Stimulated activated CD8-positive, alpha-beta memory T cell treated with anti-CD3 and anti-CD28 coated beads, Interleukin-4, amount 100 ng/mL, for 1 hour (primary cell): ENCODE measurements at places on chromosomes 6 and 20.

- no peak for DNase-seq
These were observed 42.7 kb downstream of the MAFB start for GRCh38 chr20:40646361-40646760.

GRCh38 chr6:85620308-85620707 is 22.4 kb downstream of the SYNCRIP start:
- no peak for DNase-seq

- no peak for DNase-seq
These were observed 28.0 kb upstream of the TNFAIP3 start for GRCh38 chr6:137839076-137839475.

DNA sequence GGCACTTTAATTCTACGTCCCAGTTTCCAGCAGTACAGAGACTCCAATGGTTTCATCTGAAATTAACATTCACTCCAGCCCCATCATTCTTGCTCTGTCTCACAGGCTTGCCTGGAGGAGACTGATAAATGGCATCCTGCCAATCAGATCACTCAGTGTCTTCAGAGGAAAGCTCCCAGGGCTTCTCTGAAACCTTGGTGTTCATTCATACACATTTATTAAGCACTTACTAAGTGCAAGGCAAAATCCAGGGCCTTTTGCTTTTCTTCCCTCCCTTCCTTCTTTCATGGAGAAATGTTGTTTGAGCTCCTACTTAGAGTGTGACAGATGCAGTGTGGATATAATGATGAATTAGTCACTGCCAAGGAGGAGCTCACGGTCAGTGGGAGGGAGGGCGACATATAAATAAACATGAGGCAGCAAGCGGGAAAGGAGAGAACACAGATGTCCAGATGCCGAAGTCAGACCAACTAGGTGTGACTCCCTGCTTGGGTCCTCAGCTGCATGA is 106.7 kb upstream of the DTNBP1 start:
- no peak for DNase-seq

- no peak for DNase-seq
These were observed 14.7 kb downstream of the CHRNA4 start for GRCh38 chr20:63346131-63347080.

- DNase-seq, result no peak
These were observed 158.3 kb downstream of the FRK start for GRCh38 chr6:115902436-115902835.

- DNase-seq, result no peak
These were observed 53.6 kb downstream of the JPH2 start for GRCh38 chr20:44133424-44133823.

DNA sequence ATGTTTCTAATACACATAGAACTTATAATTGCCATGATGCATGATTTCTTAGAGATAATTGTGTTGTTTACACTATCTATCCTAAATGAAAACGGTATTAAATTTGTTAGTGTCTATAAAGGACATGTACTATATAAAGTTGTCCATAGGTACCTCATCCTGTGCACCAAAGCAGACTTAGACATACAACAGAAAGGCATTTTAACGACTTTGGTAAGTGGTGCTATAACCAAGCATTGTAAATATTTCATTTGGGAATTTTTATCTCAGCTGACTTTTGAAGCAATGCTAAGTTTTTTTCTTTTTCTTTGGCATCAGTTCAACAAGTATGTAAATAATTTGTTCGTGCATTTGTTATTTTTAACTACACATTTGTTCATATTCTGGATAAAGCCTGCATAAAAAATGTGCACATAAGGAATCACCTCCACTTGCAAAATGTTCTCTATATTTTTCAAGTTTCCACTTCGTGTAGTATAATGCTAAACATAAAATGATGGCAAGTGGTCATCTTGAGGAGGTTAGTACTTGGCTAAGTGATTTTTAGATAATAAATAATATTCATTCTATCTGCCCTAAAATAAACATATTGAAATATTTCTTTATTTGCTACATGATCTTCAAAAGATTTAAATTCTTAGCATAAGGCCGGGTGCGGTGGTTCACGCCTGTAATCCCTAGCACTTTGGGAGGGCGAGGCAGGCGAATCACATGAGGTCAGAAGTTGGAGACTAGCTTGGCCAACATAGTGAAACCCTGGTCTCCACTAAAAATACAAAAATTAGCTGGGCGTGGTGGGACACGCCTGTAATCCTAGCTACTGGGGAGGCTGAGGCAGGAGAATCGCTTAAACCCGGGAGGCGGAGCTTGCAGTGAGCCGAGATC is 6.3 kb upstream of the GJA1 start:
- no peak for DNase-seq

- no peak for DNase-seq
These were observed 49.1 kb downstream of the MAP3K7 start for GRCh38 chr6:90537723-90538258.

GRCh38 chr20:62050166-62051120 is 15.2 kb downstream of the TAF4 start:
- no peak for DNase-seq

DNA sequence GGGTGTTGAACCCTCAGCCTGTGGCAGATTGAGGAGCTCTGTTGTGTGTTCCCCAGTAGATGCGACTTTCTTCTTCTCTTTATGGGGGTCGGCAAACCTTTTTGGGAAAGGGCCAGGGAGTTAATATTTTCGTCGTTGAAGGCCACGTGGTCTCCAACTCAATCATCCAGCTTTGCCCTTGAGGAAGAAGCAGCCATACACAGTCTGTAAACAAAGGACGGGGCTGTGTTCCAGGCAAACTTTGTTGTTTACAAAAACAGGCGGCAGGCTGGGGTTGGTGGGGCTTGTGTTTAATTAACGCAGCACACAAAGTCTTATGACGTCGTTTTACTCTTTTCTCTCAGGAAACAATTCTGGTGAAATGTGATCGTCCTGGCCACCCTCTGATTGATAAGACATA is 20.2 kb downstream of the KIF25 start:
- no peak for DNase-seq

DNA sequence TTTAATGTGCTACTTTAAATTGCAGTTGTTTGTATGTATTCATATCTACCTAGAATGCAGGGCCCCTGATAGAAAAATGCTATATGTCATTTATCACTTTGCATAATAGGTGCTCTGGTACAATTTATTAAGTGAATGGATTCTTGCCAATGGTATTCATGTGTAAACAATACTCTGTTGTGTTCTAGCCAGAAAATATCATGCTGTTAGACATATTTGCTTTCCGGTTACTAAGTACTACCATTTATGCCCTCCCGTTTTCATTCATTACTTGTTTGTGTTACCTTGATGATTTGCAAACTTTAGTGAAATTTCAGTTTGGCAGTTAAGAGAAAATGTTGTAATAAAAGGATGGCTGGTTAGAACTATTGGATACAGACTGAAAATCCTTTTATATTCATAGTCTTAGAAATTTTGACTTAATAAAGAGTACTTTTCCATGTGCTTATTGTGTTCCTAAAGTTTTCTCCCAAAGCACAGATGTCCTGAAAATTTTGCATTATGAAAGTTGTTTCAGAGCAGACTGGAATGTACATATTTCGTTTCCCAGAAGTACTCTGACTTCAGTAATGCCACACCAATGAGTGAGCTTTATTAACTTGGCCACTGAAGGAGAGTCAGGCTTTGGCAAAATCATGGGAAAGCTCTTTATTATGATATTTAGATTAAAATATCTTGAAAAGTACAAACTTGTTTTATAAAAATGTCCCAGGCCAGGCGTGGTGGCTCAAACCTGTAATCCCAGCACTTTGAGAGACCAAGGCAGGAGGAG is 31.5 kb downstream of the RPF2 start:
- no peak for DNase-seq

DNA sequence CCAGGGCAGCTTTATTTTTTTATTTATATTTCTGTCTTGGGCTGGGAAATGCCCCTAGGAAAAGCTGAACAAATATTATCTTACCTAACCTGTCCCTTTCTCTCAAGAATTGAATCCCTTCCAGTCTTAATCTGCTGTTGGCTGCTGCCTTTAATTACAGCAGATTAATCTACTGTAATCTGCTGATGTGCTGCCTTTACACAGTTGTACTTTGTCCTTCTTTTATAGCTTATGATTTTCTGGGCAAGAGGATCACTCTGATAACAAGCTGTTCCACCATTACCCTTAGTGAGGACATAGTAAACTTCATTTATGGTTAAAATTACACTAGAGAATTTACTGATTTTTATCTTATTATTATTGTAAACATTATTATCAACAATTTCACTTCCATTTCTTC is 234.5 kb upstream of the MAN1A1 start:
- DNase-seq, result no peak

- no peak for DNase-seq
These were observed 868 bp downstream of the MC3R start for GRCh38 chr20:56249244-56249955.

- no peak for DNase-seq
These were observed 113.3 kb upstream of the NUP153 start for GRCh38 chr6:17820055-17820454.

DNA sequence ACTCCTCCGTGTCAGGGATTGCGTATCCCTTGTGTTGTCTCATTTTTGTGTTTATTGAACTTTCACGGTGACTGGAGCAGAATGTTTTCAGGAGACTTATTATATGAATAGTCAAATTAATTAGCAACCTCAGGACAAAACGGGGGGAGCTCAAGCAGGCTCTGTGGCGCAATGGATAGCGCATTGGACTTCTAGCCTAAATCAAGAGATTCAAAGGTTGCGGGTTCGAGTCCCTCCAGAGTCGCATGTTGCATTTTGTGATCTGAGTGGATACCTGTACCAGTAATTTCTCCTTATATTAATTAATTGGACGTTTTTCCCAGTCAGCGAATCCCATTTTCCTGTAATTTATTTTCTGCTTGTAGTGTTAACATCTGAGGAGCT is 89.1 kb upstream of the ZNF184 start:
- DNase-seq, result no peak

DNA sequence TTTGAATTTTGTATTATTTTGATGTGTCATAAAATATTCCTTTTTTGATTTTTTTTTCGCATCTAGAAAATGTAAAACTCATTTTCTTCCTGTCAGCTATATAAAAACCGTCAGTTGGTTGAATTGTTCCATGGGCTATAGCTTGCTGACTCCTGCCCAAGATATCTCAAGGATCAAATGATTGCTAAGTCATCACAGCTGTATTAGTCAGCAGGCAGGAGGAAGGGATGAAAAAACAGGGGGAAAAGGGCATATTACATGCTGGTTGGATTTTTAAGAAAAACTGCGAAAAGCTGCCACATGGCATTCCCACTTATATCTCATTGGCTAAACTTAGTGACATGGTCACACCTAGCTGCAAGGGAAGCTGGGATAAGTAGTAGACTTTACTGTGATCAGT is 569.9 kb downstream of the BCKDHB start:
- no peak for DNase-seq

- no peak for DNase-seq
These were observed 44.8 kb downstream of the AKAP12 start for GRCh38 chr6:151284548-151285017.

GRCh38 chr6:45686841-45687569 is 309.3 kb upstream of the SUPT3H start:
- no peak for DNase-seq

- DNase-seq, result no peak
These were observed 129.8 kb downstream of the FOXO3 start for GRCh38 chr6:108690326-108691049.

DNA sequence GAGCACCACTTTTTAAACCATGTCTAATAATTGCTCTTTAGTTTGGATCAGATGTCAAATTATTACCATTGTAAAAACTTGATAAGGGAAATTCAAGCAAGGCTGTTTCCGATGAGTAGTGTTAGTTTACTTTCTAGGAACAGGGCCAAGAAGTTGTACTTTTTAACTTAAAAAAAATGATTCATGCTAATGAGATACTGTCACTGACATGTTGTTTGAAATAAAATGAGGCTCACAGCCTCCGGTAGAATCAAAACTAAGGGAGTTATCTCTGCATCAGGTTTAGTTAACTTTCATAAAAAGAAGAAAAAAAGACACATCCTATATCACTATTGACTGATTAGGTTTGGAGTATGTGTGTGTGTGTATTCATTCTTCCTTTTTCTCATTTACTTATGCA is 55.2 kb upstream of the SUPT3H start:
- no peak for DNase-seq

DNA sequence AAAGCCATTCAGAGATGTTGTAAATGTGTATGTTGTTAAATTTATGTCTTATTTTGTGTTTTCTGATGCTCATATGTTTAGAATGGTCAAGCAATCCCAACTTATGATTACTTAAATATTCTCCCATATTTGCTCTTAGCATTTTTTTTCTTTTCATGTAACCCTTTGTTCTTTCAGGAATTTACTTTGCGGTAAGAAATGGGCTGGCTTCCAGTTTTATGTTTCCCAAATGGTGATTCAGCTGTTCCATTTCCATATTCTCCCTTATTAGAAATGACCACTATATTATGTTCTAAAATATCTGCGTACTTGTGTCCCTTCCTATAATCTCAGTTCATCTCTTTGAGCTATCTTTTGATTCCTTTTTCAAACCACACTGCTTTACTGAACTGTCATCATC is 113.7 kb downstream of the CDH26 start:
- DNase-seq, result no peak

- no peak for DNase-seq
These were observed 220.1 kb downstream of the HACE1 start for GRCh38 chr6:104639668-104640067.

DNA sequence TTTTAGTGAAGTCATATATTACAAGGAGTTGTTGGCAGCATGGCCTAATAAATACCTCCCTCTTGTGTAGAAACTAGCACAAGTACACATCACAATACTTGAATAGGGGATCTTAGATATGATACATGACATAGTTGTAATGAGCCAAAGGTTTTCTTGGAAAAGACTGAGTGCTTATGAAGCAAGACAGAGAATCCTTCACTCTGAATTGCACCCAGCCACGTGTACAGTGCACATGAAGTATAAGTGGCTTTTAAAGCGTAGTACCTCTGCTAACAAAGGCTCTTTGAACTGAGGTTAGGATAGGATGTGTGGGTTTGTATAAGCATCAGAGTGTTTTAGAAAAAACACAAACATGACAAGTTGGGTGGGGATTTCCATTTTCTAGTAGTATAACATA is 145.5 kb upstream of the STMND1 start:
- no peak for DNase-seq

DNA sequence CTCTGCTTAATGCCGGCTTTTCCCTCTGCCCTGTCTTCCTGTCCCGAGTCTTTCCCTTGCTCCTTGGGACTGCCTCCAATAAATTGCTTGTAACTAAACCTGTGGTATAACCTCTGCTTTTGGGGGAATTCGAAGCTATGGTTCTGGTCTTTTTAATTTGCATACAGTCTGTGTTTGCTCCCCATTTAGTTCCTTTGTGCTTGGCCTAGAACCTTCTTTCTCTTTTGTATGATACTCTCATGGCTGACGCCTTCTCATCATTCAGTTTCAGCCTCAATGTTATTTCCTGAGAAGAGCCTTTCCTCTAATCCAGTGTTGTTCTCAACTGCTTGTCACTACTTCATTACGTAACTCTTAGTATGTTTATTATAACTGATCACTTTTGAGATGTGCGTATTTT is 248.0 kb downstream of the PHF3 start:
- no peak for DNase-seq

DNA sequence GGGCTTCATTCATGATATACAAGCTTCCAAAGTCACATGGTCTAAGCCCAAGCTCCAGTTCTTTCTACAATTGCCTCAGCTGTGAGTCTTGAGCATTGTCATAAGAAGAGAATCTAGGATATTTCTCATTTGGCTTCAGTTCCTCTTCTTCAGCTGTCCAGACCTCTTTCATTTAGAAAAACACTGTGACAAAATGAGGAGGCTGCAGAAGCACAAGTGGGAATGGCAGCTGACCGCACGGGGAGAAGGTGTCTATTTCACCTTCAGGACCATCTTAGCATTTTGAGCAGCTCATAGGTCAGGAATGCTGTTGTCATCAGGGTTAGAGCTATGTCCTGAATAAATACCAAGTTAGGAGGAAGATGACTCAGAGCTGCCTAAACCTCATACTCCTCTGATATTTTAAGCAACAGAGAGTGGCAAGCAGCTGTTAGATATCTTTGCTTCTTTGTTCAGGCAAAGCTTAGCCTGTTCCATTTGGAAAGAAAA is 390.1 kb upstream of the CITED2 start:
- no peak for DNase-seq
